ENCODE measurements at places on chromosomes 3 and 15.

GRCh38 chr3:66406163-66406562 lies 94.7 kb downstream of the LRIG1 start:
- DNase-seq, result no peak

DNA sequence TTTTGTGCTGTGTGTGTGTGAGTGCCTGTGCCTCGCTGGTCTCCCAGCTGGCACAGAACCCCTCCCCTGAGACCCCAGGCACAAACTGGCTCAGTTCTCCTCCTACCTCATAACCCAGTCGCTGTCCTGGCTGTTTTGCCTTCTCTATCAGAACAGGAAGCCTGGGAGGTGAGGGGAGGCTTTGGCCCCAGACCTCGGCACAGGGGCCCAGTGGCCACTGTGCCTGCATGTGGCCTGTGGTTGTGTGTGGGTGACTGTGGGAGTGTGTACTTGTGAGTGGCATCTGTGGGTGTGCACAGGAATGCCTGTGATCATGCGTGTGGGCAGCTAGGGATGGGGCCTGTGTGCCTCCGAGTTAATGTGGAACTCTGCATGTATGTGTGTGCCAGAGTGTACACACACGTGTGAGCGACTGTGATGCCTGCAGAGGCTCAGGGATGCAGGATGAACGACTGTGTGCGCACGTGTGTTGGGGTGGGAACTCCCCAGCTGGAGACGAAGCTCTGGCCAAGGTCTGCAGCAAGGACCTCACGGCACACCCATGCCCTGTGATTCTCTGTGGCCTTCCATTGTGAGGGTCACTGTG lies 32.3 kb downstream of the PSTPIP1 start:
- peak; percentile 53 for DNase-seq

DNA sequence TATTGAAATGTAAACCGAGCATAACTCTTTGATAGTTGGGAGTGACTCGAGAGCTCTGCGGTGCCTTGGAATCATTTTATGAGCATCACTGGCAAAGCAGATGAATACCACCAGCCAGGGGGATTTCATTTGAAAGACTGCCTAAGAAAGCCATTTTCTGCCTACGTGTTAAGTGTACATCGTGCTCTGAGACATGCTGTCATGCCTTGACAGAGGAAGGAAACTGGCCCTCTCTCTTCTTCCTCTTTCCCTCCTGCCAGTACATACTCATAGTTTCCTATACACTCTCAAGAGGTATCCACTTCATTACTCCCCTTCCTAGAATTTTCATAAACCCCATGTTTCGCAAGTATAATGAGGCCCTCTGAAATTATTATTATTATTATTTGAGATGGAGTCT lies 8.8 kb downstream of the BCL2A1 start:
- no peak for DNase-seq

DNA sequence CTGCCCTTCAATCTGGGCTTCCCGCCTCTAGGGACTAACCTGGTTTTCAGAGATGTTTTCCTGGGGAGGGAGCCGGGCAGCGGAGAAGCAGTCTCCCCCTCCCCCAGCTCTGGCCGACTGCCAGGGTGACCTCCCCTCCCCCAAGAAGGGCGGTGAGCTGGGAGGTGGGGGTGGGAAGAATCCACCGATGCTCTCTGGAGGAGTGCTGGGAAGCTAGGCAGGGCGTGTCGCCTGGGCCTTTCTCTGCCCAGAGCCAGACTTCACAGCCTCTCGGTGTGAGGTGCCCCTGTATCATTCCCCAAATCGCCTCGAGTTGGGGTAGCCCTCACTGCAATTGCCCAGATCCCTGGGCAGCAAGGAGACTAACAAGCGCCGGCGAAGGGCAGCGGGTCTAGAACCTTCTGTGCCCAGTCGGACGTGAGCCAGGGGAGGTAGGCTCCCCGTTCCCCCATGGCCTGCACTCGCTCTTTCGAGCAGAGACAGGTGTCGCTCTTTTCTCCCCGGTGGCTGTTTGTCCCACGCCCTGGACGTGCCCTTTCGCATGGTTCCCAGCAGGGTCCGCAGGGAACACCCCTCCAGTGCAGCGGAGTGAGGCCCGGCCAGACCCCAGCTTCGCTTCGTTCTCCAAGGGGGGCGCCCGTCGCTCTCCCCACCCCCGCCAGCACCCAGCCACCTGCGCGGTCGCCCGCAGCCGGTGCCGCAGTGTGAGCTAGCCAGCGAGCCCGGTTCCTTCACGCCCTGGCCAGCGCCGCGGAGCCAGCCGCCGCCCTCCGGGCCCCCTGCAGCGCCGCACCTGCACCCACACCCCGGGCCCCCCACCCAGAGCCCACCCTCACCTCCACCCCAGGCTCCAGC lies 1.1 kb downstream of the RAB6B start:
- DNase-seq, result no peak

DNA sequence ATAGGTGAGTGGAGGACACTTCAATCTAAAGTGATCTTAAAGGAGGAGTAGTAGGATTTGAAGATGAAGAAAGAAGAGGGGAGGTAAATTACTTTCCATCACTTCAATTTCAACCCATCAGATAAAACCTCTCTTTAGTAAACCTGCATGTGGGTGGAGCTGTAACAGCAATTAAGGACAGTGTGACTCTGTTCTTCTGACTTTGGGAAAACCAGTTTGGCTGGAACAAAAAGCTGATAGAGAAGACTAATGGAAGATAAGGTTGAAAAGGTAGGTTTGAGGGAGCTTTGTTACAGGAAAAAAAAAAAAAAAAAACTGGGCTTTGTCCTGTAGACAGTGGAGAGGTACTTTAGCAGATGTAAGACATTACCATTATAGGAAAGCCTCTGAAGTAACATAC lies 4.5 kb upstream of the GSK3B start:
- DNase-seq, result no peak

DNA sequence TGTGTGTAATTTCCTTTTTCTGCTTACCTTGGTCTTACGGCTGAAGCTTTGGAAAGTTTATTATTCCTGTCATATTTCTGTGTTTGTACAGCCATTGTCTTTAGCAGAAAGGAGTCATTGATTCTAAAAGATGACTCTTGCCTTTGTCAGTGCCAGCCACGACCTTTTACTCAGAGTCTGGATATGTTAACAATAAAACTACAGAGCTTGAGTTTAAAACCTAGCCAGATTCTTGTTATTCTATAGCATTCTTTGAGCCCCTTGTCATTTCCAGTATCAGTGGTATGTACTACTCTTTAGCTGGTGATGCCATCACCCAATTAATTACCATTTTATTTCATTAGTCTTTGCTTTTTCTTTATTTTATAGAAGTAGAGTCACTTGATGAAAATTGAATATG lies 142.4 kb downstream of the TCF12 start:
- DNase-seq, result no peak

DNA sequence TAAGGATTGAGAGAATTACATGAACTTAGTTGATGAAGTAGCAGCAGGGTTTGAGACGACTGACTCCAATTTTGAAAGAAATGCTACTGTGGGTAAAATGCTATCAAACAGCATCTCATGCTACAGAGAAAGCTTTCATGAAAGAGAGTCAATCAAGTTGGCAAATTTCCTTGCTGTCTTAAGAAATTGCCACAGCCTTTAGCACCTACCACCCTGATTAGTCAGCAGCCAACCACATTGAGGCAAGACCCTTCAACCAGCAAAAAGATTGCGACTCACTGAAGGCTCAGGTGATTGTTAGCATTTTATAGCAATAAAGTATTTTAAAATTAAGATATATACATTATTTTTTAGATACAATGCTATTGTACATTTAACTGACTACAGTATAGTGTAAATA lies 80.9 kb downstream of the RAP2B start:
- DNase-seq, result no peak

- no peak for DNase-seq
These were observed 102.6 kb upstream of the PRR20G start for GRCh38 chr3:127390365-127391025.

DNA sequence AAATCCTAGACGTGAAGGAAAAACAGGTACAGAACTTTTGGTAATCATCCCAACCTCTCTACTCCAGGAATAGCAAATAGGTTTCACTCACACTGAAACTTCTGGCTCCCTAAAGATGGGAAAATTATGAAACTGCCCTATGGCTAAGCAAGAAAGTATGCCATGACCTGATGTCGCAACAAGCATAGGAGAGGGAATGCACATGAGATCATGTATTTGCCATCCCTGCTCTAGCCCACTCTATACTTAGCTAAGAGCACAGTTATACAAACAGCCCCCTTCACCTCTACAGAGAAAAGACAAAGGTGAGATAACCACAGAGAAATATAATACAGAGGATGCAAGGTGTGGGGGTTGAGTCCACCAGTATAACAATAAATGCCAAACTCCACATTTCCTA lies 102.7 kb downstream of the TBC1D5 start:
- DNase-seq, result no peak
